T-helper 17 cell (primary cell): ENCODE measurements at places on chromosomes 2 and 18.

GRCh38 chr2:127044977-127045661, 61.8 kb downstream of the BIN1 start:
- DNase-seq, result no peak

DNA sequence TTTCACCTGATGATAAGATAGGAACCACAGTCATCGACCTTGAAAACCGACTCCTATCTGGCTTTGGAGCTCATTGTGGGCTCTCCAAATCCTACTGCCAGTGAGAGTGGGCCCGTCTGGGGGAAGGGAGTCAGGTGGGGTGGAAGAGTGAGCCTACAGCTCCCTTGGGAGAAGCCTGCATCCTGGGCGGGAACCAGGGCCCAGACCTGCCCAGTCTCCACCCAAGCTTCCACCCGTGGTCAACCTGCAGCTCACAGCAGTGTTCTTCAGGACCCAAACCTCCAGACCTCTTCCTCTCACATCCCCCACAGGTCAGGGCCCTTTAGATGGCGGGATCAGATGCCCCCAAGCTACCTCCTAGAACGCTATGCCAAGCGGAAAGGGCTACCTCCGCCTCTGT, 40.2 kb downstream of the LMAN2L start:
- DNase-seq, result no peak

DNA sequence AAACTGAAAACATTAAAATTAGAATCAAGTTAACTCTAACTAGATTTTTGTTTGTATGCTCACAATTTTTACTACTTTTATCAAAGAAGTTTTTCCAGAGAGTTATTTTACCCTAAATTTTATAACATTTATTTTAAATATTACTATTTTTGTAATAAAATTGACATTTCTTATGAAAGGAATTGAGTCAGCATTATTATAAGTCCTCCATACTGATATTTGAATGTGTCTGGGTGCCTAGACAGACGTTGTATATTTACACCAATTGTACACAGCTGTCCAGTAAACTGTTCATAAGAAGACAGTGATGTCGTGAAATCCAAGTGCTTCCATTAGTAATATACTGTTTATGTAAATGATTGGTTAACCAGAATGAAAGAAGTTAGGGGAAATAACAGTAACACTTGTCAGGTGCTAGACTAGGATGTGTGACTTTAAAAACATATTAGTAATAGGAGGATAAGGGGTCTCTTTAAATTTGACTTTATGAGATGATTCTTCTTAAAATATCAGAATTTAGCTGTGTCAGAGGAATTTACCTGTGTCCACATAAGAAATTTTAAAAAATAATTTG, 73.7 kb downstream of the TANK start:
- DNase-seq, result no peak

DNA sequence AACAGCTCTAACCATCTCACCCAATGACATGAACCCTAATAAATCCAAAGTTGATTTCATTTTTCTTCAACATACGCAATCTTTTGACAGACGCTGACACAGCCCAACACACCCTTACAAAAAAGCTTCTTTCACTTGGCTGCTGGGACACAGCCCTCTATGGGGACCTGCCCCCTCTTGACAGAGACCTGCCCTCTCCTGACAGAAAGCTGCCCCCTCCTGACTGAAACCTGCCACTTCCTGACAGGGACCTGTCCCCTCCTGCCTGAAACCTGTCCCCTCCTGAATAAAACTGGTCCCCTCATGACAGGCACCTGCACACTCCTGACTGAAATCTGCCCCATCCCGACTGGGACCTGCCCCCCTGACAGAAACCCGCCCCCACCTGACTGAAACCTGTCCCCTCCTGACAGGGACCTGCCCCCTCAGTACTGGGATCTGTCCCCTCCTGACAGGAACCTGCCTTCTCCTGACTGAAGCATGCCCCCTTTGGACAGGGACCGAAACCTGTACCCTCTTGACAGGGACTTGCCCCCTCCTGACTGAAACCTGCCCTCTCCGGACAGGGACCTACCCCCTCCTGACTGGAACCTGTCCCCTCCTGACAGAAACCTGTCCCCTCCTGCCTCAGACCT, 87.9 kb downstream of the PXDN start:
- no peak for DNase-seq
